Activated naive CD8-positive, alpha-beta T cell treated with anti-CD3 and anti-CD28 coated beads for 36 hours (primary cell): ENCODE measurements at places on chromosomes 5 and 9.
A peak's percentile ranks its signal among the peaks of the same experiment; 100 is the strongest.

- no peak for DNase-seq
- H3K27me3 ChIP-seq = no peaks in the 10 kb centered on the region
- no peak overlapping the region for H3K4me3 ChIP-seq
- H3K27ac ChIP-seq = no peak overlapping the region
- no peaks in the 10 kb centered on the region for H3K4me1 ChIP-seq
- H3K36me3 ChIP-seq = no peaks in the 10 kb centered on the region
Measured at GRCh38 chr9:108383796-108384195, 472.0 kb downstream of the ACTL7B start.

- peaks cover 53% of the 10 kb centered on the region for H3K27me3 ChIP-seq
- DNase-seq = no peak
- peak overlapping the region; percentile 14 for H3K4me3 ChIP-seq
- H3K36me3 ChIP-seq = no peaks in the 10 kb centered on the region
- no peak overlapping the region for H3K27ac ChIP-seq
Measured at GRCh38 chr5:9545136-9545991, 511 bp downstream of the SEMA5A start.

GRCh38 chr5:69188811-69189161 lies 597 bp upstream of the CENPH start:
- no peak for DNase-seq
- peak overlapping the region; percentile 96 for H3K27ac ChIP-seq
- peak overlapping the region; percentile 93 for H3K4me3 ChIP-seq
- H3K36me3 ChIP-seq = peaks cover 14% of the 10 kb centered on the region

- H3K27me3 ChIP-seq = no peaks in the 10 kb centered on the region
- no peak for DNase-seq
- H3K36me3 ChIP-seq = no peaks in the 10 kb centered on the region
- no peaks in the 10 kb centered on the region for H3K4me1 ChIP-seq
Measured at GRCh38 chr5:120805131-120805530, 341.0 kb downstream of the PRR16 start.
